CD4-positive, alpha-beta T cell treated with Interleukin-15 for 4 hours (primary cell): ENCODE measurements at places on chromosomes 16 and 17.

GRCh38 chr16:51813609-51814008 lies 662.5 kb upstream of the SALL1 start:
- no peak for DNase-seq

DNA sequence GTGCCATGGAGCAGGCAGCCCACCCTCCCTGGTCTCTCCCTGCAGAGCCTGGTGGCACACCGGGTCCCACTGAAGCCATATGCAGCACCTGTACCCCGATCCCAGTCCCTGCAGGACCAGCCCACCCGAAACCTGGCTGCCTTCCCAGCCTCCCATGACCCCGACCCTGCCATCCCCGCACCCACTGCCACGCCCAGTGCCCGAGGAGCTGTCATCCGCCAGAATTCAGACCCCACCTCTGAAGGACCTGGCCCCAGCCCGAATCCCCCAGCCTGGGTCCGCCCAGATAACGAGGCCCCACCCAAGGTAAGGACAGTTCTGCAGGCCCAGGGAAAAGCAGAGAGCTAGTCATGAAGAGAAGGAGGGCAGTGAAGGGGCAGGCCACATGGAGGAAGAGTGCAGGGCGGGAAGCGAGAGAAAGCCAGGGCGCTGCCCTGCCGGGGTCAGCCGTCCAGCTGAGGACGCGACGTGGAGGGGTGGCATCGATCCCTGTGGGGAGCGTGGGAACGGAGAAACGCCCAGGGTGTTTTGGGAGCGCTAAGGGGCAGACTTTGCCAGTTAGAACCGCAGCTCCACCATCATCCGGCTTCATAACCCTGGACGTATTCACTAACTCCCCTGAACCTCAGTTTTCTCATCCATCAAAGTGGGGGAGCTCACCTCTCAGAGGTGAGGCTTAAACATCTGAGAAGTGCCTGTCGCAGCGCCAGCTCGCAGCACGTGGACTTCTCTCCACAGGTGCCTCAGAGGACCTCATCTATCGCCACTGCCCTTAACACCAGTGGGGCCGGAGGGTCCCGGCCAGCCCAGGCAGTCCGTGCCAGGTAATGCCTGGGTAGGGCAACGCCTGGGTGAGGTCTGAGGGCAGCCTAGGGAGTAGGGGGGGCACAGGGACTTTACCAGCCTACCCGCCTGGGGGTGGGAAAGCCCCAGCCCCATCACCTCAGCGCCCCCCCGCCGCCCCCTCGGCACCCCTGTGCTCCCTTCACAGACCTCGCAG lies 7.6 kb upstream of the C17orf107 start:
- DNase-seq = no peak

- no peak for DNase-seq
Observed at GRCh38 chr17:79273660-79274059, 199.0 kb downstream of the ENGASE start.

- peak; percentile 68 for DNase-seq
Observed at GRCh38 chr16:66696669-66697630, at the start of gene CMTM4. CMTM4 (minus strand) TSS chr16:66696743; CDS start chr16:66696525, 218 bp downstream.

DNA sequence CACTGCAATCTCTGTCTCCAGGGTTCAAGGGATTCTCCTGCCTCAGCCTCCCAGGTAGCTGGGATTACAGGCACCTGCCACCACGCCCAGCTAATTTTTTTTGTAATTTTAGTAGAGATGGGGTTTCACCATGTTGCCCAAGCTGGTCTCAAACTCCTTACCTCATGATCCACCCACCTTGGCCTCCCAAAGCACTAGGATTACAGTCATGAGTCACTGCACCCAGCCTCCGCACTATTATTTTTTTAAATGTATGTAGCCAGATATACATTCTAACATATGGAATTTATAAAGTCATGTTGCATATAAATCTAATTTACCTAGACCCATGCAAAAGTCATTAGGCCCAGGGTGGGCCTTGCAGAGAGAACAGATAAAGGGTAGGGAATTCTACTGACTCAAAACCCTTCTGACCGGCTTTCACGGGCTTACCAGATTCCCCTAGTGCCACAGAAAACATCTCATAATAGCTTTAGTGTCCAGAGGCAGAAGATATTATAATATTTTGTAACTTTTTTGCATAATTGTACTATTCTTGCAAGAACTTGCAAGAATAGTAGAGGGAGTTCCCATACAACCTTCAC lies 20.5 kb upstream of the HELZ start:
- DNase-seq = no peak

DNA sequence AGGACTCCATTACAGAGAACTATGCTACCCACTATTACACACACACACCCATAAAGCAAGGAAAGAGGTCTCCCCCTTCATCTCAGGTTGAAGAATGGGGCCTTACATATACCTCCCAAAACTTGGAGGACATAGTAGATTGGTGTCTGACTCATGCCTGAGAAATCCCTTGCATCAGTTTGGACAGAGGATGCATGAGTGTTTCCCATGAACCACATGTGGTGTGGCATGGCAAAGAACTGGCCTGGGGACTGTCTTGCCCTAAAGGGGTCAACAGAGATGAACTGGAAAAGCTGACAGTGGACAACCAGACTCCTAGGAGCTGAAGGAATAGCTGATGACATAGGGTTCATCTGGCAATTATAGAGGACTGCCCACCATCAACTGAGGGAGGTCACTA lies 54.0 kb downstream of the DYNLRB2 start:
- DNase-seq = no peak

DNA sequence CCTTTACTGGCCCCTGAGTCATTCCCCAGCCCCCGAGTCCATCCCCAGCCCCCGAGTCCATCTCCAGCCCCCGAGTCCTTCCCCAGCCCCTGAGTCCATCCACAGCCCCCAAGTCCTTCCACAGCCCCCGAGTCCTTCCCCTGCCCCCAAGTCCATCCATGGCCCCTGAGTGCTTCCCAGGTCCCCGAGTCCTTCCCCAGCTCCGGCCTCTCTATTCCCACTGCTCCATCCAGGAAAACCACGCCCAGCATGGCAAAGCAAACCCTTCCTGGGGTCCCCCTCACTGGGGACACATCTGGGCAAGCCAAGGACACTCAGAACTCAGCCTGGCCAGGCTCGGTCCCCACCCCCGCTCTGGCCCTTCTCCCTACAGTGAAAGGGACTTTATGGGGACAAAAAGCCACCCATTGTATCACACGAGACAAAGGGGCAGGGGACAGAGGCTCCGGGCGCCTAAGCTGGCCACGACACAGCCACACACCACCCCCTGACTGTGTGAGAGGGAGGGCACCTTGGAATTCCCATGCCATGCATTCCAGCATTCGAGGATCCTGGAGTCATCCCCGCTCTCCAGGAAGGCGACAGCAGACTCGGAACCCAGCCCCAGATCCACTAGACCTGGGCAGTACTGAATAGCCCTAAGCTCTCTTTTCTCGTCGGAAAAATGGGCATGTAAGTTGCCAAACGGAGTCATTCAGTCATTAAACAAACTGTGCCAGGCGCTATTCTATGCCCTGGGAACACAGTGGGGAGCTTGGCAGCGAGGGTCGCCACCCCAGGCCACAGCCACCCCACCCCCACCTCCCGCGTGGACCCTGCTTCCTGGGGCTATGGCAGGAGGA lies 14.0 kb downstream of the PLLP start:
- no peak for DNase-seq

DNA sequence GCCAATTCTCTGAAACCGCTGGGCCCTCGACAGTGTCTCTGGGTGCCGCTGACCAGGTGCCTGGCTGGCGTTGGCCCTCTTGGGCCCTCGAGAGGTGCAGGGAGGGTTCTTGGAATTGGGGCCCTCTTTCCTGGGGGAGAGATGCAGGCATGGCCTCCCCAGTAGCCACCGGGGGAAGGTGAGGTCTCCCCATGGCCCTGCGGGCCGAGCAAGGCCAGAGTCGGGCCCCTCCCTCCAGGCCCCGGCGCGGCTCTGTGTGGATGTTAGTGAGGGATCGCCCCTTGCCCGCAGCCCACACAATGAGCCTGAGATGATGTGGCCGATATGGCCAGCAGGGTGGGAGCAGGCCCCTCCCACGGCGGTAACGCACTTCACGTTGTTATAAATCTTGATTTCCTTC lies 23.1 kb upstream of the C1QTNF8 start:
- no peak for DNase-seq

GRCh38 chr17:3994221-3994576 lies 30.0 kb upstream of the ATP2A3 start:
- DNase-seq = no peak

DNA sequence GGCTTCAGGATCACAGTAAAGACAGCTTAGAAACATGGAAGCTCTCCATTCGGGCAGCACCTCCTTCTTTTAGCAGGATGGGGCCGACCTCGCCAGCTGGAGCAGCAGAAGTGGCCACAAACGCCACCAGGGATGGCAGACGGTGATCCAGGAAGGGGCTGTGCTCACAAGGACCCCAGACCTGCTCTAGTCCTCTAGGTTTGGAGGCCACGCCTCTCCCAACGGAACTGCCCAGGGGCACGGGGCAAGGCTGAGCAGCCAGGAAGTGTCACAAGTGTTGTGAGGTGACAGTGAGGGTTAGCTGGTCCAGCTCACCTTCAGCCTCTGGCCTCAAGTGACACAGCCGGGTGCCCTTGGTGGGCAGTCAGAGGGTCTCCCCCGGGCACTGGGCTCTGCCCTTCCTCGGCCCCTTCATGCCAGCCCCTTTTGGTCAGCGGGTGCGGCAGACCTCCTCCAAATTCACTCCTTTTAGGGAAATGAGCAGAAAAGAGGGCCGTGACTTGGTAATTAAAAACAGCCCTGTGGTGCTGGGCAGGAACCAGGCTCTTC lies 20.4 kb downstream of the CEP295NL start:
- no peak for DNase-seq

DNA sequence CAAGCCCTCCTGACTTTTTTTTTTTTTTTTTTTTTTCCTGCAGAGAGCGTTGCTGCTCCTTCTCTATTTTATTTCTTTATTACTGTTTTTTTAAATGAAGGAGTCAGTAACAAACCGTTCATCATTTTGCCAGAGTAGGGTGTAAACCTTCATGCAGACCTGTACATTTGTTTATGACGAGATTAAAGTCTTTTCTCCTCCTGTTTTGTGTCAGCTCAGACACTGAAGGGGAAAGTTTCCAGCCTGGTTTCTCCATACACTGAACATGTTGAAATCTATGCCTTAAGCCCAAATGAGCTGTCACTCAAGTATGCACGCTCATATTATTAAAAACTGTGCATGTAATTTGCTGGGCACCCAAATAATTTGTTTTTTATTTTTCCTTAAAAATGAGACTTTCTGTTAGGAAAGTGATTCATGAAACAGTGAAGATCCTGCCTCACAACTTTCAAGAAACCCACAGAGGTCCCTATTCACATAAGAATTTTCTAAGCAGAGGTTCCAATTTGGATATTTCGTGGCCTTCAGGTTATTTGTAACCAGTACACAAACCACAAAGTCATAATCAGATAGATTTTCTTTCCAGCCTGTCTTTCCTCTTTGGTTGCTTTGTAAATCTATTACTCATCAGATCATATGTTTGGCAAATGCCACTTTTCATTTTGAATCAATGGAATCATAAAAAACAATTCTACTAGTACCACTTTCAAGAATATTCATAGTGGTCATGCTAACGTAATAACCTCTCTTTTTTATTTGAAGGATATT lies 700.3 kb downstream of the MAF start:
- DNase-seq = peak; percentile 16

DNA sequence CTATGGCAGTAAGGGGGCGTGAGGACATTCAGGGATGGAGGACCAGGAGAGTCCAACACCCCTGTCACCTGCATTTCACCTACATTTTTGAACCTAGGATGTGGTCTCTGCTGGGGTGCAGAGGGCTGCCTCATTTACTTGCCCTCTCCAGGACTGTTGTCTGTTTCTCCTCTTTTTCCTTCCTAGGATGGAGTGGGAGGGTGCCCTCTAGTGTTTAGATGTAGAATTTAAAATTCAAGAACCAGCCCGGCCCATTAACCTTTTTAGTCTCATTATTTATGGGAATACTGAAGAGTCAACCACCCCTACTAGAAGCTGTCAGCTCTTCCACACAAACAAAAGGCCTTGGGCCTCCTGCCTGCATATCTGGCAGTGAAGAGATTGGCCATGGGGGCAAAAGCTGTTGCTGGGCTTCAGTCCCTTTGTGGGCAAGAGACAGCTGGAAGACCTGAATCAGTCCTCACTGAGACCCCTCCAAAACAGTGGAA lies 2.5 kb upstream of the STARD3 start:
- peak; percentile 54 for DNase-seq

DNA sequence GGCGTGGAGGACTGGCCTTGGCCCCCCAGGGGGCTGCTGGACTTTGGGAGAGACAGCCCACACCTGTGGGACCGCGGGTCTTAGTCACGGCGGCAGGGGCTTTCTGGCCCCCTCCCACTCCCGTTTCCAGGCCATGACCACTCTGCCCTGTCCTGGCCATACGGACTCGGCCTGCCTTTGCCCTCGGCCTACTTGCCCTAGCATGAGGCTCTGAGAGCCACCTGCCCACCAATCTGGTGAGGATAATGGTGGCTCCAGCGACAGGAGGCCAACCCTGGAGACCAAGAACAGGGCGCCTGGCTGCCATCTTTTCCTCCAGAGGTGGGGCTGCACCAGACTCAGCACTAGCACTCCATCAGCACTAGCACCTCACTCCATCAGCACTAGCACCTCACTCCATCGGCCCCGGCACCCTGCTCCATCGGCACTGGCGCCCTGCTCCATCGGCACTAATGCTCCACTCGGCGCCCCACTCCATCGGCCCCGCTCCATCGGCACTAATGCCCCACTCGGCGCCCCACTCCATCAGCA lies 7.0 kb downstream of the ZNF213 start:
- no peak for DNase-seq

GRCh38 chr16:86554917-86555703 lies at the start of gene MTHFSD:
MTHFSD (minus strand) TSS chr16:86555235; CDS start chr16:86555184, 51 bp downstream.
- DNase-seq = peak; percentile 96

DNA sequence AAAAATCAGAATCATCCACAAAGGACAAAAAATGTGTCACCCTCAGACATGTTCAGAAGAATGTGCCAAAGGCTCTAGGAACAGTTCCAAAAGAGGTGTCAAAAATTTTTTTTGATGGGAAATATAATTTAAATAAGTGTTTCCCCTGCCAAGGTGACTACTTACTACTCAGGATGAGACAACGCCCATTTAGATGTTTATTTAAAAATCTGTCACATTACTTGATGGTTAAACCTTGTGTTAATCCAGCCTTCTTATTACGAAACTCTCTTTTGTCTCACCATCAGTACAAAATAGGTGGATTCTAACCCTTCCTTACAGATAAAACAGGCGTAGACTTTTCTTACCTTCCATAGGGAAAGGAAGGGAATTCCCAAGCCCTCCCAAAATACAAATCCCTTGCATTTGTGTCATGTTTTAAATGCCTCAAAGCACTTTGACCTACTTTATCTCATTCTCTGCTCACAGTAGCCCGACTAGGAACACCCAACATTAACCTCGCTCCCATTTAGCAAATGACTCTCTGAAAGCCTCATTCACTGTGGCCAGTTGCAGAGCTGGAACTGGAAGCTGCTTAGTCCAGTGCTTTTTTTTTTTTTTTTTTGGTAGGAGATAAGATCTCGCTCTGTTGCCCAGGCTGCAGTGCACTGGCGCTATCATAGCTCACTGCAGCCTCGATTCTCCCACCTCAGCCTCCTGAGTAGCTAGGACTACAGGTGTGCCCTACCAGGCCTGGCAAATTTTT lies 5.8 kb upstream of the GNA13 start:
- no peak for DNase-seq

- DNase-seq = no peak
Observed at GRCh38 chr16:14405611-14406537, 224.2 kb downstream of the PARN start.
